ENCODE measurements at places on chromosomes 3 and 15.

DNA sequence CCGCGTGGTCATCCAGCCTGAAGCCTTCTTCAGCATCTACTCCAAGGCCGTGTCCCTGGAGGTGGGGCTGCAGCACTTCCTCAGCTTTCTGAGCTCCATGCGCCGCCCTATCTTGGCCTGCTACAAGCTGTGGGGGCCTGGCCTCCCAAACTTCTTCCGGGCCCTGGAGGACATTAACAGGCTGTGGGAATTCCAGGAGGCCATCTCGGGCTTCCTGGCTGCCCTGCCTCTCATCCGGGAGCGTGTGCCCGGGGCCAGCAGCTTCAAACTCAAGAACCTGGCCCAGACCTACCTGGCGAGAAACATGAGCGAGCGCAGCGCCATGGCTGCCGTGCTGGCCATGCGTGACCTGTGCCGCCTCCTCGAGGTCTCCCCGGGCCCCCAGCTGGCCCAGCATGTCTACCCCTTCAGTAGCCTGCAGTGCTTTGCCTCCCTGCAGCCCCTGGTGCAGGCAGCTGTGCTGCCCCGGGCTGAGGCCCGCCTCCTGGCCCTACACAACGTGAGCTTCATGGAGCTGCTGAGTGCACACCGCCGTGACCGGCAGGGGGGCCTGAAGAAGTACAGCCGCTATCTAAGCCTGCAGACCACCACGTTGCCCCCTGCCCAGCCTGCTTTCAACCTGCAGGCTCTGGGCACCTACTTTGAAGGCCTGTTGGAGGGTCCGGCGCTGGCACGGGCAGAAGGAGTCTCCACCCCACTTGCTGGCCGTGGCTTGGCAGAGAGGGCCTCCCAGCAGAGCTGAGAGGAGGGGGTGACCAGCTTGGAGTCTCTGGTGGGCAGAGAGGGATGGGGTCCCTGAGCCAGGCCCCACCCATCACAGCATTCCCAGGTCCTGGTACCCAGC, 37.9 kb downstream of the GOLGA6A start:
- DNase-seq, result no peak

- peak; percentile 50 for DNase-seq
Measured at GRCh38 chr15:88467935-88468528, 524 bp downstream of the MRPS11 start.

- no peak for DNase-seq
Measured at GRCh38 chr3:111311126-111311525, 230.9 kb upstream of the CD96 start.

GRCh38 chr15:59657635-59658125, 365 bp upstream of the GTF2A2 start:
- DNase-seq, result no peak

GRCh38 chr15:66594344-66594743, 28.5 kb upstream of the LCTL start:
- DNase-seq, result no peak

DNA sequence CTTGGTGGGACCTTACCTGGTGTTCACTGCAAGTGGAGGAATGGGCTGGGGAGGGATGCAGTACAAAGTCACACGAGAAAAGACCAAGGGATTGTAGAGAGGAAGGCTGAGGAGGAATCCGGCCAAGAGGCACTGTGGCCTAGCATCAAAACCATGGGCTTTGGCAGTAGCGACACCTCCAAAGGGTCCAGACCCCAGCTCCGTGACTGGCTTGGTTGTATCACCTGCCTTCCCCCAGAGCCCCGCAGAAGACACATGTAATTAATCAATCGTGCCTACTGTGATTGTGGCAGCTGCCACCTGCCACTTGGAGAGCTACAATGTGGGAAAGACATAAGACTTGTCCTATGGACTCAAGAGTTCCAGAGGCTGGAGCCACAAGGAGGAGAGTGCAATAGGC, 54.7 kb downstream of the ST8SIA2 start:
- no peak for DNase-seq

DNA sequence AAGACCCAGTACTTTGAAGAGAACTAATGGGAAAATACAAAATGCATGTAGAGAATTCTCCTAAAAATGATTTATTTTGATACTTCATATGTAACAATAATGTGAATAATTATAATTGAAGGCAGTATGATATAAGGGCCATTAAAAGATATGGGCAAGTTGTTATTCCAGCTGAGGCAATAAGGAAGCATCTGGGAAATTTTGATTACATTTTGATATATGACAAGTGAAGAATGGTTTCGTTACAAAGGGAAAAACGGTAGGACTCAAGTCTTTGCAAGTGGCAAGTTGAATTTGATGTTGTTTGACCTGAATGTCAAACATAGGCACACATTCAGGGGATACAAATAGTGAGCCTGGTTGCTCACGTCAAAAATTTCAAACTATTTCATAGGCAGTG, 137.9 kb upstream of the TP63 start:
- DNase-seq, result no peak

- DNase-seq, result no peak
Measured at GRCh38 chr3:176951586-176952292, 245.5 kb downstream of the TBL1XR1 start.

DNA sequence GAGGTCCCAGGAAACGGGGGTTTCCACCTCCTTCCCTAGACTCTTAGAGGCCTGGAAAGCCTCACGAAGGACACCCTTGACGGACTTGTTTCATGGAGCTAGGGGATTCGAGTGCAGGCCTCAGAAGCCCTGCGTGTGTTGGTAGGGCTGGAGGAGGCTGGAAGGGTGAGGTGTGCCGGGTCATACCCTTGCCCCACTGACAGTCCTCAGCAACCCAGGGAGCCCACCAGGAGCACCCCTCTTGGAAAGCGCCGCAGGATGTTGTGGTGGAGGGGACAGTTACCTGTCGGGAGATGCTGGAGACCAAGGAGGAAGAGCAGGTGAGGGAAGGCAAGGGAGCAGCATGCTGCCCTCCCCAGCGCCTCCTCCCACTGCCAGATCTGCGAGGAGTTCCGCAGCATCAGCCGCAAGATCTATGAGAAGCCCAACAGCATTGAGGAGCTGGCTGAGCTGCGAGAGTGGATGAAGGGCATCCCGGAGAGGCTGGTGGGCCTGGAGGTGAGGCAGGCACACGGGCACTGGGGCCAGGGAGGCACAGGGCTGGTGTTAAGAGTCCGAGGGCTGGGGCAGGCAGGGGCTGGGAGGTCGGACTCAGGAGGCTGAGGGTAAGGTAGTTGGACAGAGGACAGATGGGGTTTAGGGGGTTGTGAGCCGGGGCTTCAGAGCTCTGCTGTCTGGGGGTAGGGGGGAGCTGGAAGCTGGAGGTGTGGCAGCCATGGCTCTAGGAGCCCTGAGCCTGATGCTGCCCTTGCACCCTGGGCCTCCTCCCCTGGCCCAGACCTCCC, 33.7 kb downstream of the DNAH1 start:
- DNase-seq, result no peak

DNA sequence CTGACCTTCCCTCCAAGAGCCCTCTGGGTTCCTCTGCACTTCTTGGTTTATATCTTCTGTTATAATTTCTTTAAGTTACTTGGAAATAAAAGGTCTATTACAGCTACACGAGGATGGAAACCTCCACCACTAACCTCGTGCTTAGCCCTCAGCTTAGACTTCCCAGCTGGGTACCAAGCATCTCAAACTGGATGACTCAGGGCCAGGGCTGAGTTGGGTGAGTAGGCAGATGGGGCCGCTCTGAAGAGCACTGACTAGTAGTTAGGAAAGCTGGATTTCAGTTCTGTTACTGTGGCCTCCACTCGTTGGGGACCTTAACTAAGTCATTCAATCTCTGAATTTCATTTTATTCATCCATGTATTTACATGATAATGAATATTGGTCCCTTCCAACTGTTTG, 1036.6 kb downstream of the IGSF11 start:
- DNase-seq, result no peak

GRCh38 chr15:69380100-69380725, 33.9 kb upstream of the KIF23 start:
- no peak for DNase-seq

DNA sequence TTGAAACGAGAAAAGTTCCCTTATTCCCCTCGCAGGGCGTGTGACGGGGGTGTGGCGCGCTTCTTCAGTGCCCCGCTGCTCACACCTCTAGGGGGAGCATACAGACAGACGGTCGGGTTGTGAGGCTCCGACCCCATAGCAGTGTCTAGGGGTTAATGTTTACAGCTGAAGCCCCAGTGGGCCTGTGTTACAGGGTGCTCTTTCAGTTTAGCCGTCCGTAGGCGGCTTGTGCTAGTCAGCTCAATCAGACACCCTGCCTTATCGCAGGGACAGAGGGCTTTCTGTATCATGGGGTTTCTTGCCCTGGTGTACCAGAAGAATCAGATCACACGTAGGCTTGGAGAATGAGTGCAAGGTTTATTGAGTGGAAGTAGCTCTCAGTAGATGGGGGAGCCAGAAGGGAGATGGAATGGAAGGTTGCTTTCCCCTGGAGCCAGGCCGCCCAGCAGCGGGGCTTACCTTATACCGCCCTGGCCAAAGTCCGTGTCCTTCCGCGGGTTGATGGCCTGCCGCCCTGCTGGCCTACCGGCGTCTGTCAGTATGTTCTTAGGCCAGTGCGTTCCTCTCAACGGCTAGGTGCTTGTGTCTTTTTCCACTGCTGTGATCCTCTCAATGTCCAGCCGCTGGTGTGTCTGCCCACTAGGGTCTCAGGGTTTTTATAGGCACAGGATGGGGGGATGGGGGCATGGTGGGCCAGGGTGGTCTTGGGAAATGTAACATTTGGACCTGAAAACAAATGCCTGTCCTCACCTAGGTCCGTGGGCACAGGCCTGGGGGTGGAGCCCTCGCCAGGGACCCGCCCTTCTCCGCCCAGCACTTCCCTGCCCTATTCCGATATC, 32.2 kb upstream of the ACP3 start:
- DNase-seq, result peak; percentile 25

- no peak for DNase-seq
Measured at GRCh38 chr15:70936326-70936725, 43.7 kb downstream of the LRRC49 start.

DNA sequence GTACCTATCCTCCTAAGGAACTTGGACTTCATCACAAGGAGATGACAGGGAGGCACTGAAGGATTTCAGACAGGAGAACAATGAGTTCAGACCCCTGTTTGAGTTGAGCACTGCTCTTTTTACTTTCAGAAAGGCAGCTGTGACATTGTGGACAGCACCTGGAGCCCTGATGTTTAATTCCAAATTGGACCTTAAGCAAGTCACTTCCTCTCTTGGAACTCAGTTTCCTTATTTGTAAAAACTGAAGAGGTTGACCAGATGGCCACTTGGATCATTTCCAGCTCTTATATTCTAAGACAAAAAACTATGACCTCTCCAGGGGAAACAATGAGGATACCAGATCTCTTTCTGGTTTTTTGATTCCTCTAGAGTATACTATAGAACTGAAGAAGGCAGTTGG, 34.1 kb upstream of the SMAD3 start:
- DNase-seq, result no peak

- DNase-seq, result no peak
Measured at GRCh38 chr3:11248596-11248995, 23.6 kb upstream of the ATG7 start.

DNA sequence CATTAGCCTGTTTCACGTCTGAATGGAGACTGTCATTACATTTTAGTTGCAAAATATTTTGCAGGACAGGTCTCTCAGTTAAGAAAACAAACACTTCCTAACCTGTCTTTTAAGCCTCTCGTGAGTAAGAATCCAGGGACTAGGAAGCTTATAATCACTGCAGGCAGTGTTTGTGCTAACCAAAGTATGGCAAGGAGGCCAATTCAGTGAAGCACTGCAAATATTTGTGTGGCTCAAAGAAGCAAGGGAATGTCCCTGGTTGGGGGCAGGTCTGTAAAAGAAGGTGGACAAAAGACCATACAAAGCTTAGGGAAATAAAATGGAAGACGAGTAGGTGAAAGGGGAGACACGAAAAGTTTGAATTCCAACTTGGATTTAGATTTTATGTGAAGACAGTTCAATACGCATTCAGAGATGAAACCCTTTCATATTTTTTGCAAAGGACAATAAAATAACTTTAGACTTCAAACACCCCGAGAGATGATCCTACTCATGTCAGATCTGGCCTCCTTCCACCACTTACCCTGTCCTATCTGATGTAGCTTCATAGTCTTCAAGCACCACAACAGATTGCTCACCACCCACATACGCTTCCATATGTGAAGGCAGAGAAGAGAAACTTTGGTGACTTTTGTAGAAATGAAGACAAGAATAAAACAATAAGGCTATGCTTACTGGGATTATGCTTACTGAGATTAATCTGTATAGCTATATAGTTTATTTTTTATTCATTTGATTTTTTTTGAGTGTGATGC, 240.9 kb downstream of the TUSC7 start:
- no peak for DNase-seq
